ENCODE measurements at places on chromosomes 6 and 20. TPM values are rescaled to one million over a fixed set of nuclear protein-coding genes. Genes with fewer than 3 reads are reported as not detected.

Gene PRR18
- polyA plus RNA-seq: 0.20 TPM

Gene SAYSD1
- polyA plus RNA-seq: 20.6 TPM

Gene SMIM29
- polyA plus RNA-seq: 14.1 TPM

Gene HEY2
- polyA plus RNA-seq: 0.87 TPM

Gene TRIM38
- polyA plus RNA-seq: 11.8 TPM

Gene LINC00237
- polyA plus RNA-seq: not detected

Gene TMEM74B
- 2.0 TPM for polyA plus RNA-seq
